Activated T-helper 9 cell treated with anti-CD3 and anti-CD28 coated beads, Interleukin-2, amount 50 U/mL, for 16 hours (primary cell): ENCODE measurements at places on chromosomes 2 and 18.

DNA sequence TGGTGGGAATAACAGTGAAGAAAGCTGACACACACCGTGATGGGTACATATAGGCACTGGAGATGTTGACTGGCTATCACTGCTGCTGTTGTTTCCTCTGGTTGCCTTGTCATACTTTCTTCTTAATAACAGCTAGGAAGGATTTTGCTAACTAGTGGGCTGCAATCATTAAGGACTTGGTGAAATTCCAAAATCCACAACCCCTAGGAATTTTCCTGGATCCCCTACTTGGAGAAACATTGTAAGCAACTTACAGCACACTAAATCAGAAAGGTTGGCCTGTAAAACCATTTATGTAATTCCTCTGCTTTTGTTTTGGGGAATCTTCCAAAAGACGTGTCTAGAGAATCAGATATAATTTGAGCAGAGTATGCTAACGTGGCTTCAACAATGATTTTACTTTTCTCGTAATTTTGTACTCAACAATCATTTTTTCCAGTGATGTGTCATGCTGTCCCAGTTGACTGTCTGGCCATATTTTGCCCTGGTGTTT is 8.0 kb upstream of the COL3A1 start:
- no peak for DNase-seq

DNA sequence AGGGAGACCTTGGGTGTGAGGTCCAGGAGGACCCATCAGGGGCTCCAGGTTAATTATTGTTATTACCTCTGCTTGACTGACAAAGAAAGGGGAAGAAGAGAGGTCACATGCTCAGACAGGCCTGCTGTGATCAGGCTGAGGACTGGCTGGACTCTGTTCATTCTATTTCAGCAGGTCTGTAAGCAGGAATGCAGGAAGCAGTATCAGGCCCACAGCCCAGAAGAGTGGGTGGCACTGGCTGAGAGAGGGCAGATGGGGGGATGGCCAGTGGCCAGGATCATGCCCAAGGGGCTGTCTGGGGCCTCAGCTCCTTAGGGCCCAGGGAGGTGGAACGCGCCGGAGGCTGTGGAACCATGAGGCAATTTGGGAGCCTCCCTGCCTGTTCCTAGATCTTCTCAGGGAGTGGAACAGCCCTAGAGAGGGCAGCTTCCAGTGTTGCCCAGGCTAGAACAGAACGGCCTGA is 43.7 kb upstream of the ZBTB7C start:
- DNase-seq = no peak

DNA sequence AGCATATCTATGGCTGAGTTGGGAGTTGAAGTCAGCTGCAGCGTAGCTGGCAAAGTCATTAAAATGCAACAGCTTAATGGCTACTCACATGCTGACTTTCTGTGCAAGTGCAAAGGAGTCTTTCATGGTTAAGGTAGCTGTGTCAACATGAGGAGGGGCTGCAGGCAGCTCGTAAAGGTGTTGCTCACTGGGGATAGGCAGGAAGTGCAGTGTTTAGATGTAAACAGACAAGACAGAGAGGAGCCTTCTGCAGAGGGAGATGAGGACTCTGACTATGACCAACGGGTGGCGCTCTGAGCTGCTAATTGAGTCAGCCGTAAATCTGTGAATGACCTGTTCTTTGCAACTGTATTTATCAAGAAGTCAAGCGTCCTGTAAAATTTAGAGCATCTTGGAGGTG is 22.3 kb upstream of the CAVIN2 start:
- no peak for DNase-seq

- DNase-seq = no peak
These were observed 26.5 kb downstream of the CRACDL start for GRCh38 chr2:98909317-98910211.

DNA sequence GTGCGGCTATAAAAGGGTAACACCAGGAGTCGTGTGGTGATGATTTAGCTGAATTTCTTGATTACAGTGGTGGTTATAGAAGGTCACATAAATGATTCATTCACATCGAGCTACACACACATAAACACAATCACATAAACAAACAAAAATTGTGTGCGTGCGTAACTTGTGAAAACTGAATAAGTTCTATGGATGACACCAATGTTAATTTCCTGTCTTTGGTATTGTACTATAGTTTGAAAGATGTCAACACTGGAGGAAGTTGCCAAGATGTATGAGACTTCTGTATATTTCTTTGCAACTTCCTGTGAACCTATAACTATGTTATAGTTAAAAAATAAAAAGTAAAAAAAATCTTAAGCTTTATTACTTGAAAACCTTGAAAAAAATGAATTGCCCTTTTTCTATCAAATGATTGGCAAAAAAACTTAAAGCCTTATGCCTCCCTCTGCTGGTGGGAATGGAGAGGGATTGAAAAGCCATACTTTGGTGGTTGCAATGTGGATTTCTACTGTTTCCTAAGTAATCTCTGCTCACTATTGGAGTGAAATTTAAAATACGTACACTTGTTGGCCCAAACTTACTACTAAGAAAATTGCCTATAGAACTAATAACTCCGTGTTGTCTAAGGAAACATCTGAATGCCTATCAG is 227.7 kb downstream of the RPIA start:
- no peak for DNase-seq

DNA sequence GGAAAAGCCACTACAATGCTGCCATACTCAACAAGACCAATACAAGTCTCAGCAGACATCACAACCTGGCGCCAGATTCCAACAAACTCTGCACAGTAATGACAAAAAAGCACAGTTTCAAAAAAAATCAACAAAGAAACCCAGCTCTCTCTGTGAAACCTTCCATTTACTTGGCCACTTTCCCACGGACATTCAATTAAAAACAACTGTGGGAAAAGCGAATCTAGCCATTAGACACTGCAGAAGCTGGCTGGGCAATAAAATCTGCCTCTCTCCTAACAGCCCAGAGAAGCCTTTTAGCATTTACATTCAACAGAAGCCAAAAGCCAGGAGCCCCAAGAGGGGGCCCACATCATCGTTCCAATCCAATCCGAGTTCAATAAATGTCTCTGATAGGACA is 128.9 kb downstream of the HDAC4 start:
- no peak for DNase-seq

- no peak for DNase-seq
These were observed 45.1 kb upstream of the ATP6V1B1 start for GRCh38 chr2:70890469-70891065.

- DNase-seq = no peak
These were observed 26.9 kb upstream of the GLS start for GRCh38 chr2:190853531-190854383.

DNA sequence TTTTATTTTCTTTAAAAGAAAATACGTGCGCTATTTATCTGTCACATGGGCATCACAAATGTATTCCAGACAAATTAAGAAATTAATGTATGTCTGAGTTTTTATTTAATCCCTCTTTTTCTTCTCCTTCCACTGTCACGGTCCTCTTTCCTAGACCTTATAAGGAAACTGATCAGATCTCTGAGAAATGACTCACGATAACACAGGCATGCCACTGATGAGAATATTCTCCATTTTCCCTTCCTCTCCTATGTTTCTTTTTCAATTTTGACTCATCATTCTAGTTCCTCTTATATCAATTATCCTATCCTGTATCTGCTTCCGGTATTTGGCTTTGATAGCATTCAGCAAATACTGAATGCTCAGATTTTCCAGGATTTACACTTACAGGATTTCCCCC is 121.8 kb downstream of the DSC3 start:
- DNase-seq = no peak

GRCh38 chr2:168515502-168515901 is 59.4 kb downstream of the CERS6 start:
- no peak for DNase-seq

- no peak for DNase-seq
These were observed 163.4 kb downstream of the LDLRAD4 start for GRCh38 chr18:13381944-13382365.

DNA sequence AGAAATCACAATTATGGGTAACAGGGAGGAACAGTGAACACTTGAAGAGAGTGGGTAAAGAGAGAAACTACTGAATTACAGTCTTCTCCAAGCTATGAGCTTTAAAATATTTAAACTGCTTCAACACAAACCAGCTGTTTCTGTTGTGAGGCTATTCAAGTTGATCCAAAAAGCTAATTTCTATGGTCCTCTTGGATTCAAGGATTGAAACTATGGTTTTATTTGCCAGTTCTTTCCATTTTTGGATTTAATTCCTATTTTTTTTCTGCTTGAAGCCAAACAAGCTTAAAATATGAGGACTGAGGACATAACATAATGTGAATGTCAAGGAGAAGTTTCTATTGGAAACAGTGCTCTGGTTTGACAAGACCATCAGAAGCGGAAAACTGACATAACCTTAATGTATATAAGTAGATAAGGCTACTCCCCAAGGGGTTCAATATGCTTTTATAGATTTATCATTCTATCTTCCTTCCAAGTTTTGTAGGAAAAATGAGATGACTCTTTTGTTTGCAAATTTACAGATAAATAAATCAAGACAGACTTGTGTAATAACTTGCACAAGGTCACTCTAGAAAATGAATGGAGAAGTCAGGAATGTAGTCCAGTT is 60.7 kb upstream of the AQP4 start:
- no peak for DNase-seq

GRCh38 chr2:239157771-239158170 is 243.0 kb downstream of the HDAC4 start:
- DNase-seq = no peak

- no peak for DNase-seq
These were observed 14.3 kb upstream of the DES start for GRCh38 chr2:219403861-219404260.
